ENCODE measurements at places on chromosomes 12 and 14.

DNA sequence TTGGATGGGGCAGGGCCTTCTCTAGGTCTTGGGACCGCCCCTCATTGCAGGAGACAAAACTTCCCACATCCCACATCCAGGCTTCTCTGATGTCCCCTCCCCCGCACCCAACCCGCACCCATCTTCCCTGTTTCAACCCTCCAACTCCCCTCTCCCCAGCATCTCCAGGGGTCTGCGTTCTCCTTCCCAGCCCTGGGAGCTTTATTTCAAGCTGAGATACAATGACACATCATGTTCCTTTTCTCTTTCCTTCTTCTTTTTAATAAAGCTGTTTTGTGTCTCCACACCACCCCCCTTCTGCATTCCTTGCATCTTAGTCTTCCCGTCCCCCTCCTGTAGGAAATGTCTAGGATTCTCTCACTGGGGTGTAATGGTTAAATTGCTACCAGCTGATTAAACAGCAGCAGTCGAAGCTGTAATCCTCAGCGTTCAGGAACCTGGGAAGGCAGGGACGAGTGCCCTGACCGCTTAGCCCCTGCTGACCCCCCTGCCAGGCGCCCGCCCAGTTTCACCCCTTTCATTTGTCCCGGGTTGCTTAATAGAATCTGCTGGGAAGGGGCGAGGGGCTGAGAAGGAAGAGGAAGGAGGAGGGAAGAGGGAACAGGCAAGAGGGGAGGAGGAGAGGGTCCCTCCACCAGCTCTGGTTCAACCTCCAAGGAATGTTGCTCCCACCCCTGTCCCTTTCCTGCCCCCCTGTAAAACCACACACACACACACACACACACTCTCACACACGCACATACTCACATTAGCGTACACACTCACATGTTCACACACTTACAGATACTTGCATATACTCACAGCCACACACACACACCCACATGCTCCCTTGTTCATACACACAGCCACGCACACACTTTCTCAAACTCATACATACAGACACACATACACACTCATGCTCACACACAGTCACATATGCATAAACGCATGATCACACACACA, 104.5 kb upstream of the MED13L start:
- no peak for DNase-seq
- no peaks in the 10 kb centered on the region for H3K36me3 ChIP-seq
- H3K4me1 ChIP-seq, result peaks cover 7% of the 10 kb centered on the region
- H3K4me3 ChIP-seq, result no peak overlapping the region

- no peaks in the 10 kb centered on the region for H3K27me3 ChIP-seq
- H3K4me1 ChIP-seq, result no peaks in the 10 kb centered on the region
- no peak overlapping the region for H3K4me3 ChIP-seq
- no peak for DNase-seq
- no peak overlapping the region for H3K27ac ChIP-seq
These were observed 138.8 kb upstream of the HMGA2 start for GRCh38 chr12:65685514-65685913.

DNA sequence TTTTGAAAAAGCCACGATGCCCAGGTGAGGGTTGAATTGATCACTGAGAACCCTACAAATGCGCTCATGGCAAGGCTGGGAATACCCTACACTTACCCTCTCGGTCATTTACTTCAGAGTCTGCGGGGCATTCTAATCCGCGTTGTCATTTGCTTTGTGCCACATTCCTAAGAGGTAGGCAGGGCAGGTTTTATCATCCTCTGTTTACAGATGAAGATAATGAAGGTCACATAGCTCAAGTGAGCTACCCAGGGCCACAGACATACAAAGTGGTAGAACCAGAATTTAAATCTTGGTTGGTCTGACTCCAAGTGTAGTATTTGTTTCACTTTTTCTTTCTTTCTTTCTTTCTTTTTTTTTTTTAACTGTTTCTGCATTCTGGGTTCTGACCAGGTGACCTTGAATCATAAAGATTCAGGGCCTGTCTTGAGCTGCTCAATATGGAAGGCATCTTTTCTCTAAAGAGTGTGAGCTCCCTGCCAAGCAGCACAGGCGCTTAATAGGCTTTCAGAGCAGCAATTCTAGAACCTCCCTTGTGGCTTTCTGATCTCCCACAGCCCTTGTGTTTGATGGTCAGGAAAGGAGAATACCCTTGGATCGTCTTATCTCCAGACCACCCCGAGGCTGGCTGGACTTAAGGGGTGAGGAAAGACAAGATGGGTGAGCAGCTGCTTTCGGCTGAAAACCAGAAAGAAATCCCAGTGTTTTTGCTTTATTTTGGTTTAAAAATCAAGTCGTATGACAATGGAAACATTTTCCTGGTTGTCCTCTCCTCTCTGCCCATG, 662 bp upstream of the BATF start:
- H3K4me3 ChIP-seq, result peak overlapping the region; percentile 78
- no peaks in the 10 kb centered on the region for H3K36me3 ChIP-seq
- peaks cover 59% of the 10 kb centered on the region for H3K4me1 ChIP-seq
- peak overlapping the region; percentile 68 for H3K27ac ChIP-seq
- DNase-seq, result no peak
- no peaks in the 10 kb centered on the region for H3K27me3 ChIP-seq

GRCh38 chr12:62133440-62133839, 126.8 kb upstream of the USP15 start:
- H3K27ac ChIP-seq, result no peak overlapping the region
- DNase-seq, result no peak
- H3K27me3 ChIP-seq, result peaks cover 3% of the 10 kb centered on the region
- H3K4me3 ChIP-seq, result no peak overlapping the region
- no peaks in the 10 kb centered on the region for H3K36me3 ChIP-seq

DNA sequence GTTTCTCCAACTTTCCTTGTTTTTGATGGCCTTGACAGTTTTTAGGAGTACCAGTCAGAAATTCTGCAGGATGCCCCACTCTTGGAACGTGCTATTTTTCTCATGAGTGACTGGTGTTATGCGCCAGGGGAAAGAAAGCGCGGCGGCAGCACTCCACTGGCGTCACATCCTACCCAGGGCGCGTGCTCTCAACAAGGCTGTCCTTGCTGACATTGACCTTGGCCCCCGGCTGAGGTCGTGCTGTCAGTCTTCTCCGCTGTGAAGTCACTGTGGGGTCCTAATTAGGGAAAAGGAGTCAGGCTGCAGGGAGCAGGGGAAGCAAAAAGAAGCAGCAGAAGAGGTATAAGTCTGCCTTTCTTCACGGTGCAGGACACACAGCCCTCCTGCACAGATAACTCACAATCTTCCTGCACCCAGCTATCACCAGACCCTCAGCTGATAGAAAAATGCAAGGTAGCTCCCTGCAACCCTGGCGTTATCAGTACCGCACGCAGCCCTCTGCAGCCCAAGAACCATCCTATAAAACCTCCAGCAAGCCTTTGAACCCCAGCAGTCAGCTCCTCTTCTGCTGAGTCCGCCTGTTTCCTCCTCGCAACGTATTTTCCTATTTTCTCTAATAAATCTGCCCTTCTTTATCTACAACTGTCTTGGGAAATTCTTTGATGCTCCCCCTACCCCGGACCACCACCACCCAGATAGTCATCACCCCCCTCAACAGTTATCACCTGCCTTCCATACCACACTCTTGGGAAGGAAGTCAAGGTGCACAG, 48.0 kb upstream of the C14orf180 start:
- no peaks in the 10 kb centered on the region for H3K27me3 ChIP-seq
- H3K36me3 ChIP-seq, result no peaks in the 10 kb centered on the region
- no peak for DNase-seq
- H3K27ac ChIP-seq, result no peak overlapping the region
- no peaks in the 10 kb centered on the region for H3K4me1 ChIP-seq
- H3K4me3 ChIP-seq, result no peak overlapping the region

DNA sequence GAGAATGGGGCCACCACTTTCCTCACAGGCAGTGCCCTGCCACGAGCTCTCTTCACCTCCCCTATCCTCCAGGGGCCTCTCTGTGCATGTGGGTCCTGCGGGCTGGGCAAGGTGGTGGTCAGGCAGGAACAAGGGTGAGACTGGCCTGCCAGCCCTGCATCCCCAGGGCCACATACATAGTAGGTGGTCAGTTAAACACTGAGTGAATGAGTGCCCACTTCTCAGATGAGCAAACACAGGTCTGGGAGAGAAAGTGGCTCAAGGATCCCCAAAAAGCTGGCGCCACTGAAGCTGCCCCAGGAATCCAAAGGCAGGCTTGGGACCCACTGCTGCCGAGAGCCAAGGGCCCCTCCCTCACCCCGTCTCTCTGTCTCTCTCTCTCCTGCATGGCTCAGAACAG, 51.1 kb downstream of the CCNK start:
- H3K27me3 ChIP-seq, result no peaks in the 10 kb centered on the region
- H3K36me3 ChIP-seq, result no peaks in the 10 kb centered on the region
- no peaks in the 10 kb centered on the region for H3K4me1 ChIP-seq
- no peak for DNase-seq
- no peak overlapping the region for H3K27ac ChIP-seq
- H3K4me3 ChIP-seq, result no peak overlapping the region

DNA sequence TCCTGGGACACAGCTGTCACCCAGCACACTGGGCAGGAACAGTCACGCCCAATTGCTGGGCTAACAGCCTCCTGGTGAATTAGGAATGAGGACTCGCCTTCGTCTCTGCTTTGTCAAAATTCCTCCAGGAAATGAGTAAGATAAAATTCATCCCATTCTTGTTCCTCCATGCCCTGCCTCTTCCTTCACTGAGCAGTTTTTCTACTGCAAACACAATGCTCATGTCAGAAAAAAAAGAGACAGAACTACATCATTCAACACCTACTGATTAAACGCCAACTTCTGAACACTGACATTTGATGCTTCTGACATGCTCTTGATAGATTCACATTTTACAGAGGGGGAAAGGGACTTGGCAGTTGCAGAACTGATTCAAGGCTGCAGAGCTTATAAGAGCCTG, 37.5 kb upstream of the DTX1 start:
- H3K4me1 ChIP-seq, result no peaks in the 10 kb centered on the region
- no peaks in the 10 kb centered on the region for H3K27me3 ChIP-seq
- DNase-seq, result no peak
- H3K36me3 ChIP-seq, result no peaks in the 10 kb centered on the region
- H3K27ac ChIP-seq, result no peak overlapping the region

- no peak for DNase-seq
- no peak overlapping the region for H3K4me3 ChIP-seq
- no peaks in the 10 kb centered on the region for H3K36me3 ChIP-seq
- no peaks in the 10 kb centered on the region for H3K4me1 ChIP-seq
- H3K27me3 ChIP-seq, result no peaks in the 10 kb centered on the region
These were observed 46.6 kb downstream of the PDZRN4 start for GRCh38 chr12:41234692-41235091.

DNA sequence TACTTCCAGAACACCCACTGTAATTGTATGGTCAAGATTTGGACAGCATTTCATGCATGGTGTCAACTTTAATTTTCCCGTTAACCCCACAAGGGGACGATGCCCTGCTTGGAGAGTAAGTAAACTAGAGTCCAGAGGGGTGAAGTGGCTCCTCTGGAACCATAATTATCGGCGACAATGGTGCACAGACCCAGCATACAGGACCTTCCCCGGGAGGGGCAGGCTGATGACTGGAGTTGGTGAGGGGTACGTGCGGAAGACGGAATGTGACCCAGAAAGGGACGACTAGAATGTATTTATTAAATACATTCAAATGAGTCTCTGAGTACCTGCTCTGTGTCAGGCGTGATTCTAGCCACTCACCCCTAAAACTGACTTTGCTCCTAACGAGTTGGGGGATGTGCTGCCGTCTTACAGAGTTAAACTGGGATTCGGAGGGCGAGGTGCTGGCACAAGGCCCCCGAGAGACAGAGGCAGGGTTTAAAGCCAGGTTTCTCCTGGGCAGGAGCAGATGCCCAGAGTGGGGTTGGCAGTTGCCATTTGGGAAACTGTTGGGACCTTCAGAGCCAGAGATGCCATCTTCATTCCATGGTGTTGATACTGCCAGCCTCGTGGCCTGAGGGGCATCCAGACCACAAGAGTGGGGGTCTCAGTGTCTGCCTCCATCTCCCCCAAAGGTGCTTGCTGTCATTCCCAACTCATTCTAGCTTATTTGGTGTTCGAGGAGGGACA, 10.9 kb downstream of the RTL1 start:
- no peak for DNase-seq
- H3K4me3 ChIP-seq, result no peak overlapping the region
- no peaks in the 10 kb centered on the region for H3K4me1 ChIP-seq
- no peaks in the 10 kb centered on the region for H3K27me3 ChIP-seq

GRCh38 chr14:84086714-84087113, 1443.2 kb upstream of the FLRT2 start:
- no peak overlapping the region for H3K4me3 ChIP-seq
- H3K4me1 ChIP-seq, result no peaks in the 10 kb centered on the region
- H3K27me3 ChIP-seq, result no peaks in the 10 kb centered on the region
- DNase-seq, result no peak
- no peak overlapping the region for H3K27ac ChIP-seq

- H3K27ac ChIP-seq, result no peak overlapping the region
- peaks cover 17% of the 10 kb centered on the region for H3K36me3 ChIP-seq
- DNase-seq, result no peak
- H3K4me1 ChIP-seq, result peaks cover 28% of the 10 kb centered on the region
- no peak overlapping the region for H3K4me3 ChIP-seq
These were observed 2.3 kb upstream of the PSME1 start for GRCh38 chr14:24133735-24134134.

- H3K36me3 ChIP-seq, result peaks cover 4% of the 10 kb centered on the region
- no peak for DNase-seq
- H3K27ac ChIP-seq, result no peak overlapping the region
- H3K4me3 ChIP-seq, result no peak overlapping the region
- peaks cover 45% of the 10 kb centered on the region for H3K4me1 ChIP-seq
These were observed 4.7 kb upstream of the ZNF384 start for GRCh38 chr12:6693832-6694355.

GRCh38 chr12:129973236-129973961, 69.6 kb upstream of the TMEM132D start:
- H3K27me3 ChIP-seq, result no peaks in the 10 kb centered on the region
- H3K27ac ChIP-seq, result no peak overlapping the region
- no peak overlapping the region for H3K4me3 ChIP-seq
- H3K36me3 ChIP-seq, result no peaks in the 10 kb centered on the region
- no peaks in the 10 kb centered on the region for H3K4me1 ChIP-seq

DNA sequence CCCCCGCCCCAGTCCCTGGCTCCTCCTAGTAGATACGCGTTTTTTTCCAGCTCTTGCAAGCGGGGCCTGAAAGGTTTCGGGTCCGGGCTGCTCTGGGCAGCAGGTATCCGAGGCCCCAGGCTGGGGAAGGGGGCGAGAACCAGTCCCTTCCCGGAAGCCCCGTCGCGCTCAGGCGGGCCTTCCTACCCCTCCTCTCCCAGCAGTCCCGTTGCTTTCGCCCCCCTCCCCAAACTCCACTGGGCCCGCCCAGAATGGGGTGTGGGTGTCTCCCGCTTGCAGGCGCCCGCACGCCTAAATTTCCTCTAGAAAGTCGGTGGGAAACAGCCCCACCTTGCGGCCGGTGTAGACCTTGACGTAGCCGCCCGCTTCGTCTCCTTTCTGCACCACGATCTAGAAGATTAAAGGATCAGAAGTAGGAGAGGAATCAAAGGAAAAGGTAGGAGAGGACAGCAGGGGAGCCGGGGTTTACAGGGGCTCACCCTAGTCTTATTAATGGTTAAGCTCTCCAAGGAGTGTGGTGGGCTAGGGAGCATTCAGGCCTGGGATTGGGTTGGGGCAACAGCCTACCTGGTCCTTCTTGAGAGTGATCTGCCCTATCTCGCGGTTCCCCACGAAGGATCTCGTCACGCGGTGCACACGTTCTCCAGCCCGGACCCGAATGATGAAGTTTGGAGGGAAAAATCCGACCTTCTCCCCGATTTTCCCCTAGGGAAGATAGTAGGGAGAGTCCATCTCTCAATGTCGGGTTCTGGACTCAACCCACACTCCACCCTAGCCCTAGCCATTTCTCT, 7.3 kb downstream of the STAC3 start:
- peak overlapping the region; percentile 35 for H3K4me3 ChIP-seq
- peak; percentile 88 for DNase-seq
- no peak overlapping the region for H3K27ac ChIP-seq
- peaks cover 49% of the 10 kb centered on the region for H3K27me3 ChIP-seq

- H3K27me3 ChIP-seq, result no peaks in the 10 kb centered on the region
- H3K27ac ChIP-seq, result no peak overlapping the region
- H3K4me3 ChIP-seq, result no peak overlapping the region
- no peak for DNase-seq
These were observed 68.7 kb downstream of the SLC35F4 start for GRCh38 chr14:57797160-57797559.

Measured in B cell (primary cell).